Stimulated activated CD8-positive, alpha-beta memory T cell treated with anti-CD3 and anti-CD28 coated beads, Interleukin-7, amount 100 ng/mL, for 1 hour (primary cell): ENCODE measurements at places on chromosomes 7 and 10.

DNA sequence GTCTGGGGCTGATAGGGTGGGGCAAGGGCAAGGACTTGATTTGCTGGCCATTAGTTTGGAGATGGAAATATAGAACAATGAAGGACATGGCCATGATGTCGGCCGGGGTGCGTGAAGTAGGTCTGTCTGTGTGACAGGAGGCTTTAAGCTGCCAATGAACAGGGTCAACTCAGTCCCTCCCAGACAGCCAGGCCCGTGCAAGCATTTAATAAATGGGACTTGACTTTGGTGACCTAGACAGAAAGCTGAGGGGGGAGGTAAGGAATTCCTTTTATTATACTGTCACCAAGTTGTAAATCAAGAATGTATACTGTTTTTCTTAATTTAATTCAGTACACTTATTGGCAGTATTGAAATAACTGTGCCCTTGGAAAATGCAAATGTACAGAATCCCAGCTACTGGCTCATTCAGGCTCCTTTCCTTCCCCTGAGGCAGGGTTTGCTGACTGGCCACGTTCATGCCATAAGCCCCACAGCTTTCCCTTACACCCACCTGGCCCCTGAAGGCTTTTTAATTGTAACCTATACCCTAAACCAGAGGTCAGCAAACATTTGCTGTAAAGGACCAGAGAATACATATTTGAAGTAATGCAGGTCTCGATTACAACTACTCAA lies 87.2 kb downstream of the WIPF3 start:
- DNase-seq: no peak

DNA sequence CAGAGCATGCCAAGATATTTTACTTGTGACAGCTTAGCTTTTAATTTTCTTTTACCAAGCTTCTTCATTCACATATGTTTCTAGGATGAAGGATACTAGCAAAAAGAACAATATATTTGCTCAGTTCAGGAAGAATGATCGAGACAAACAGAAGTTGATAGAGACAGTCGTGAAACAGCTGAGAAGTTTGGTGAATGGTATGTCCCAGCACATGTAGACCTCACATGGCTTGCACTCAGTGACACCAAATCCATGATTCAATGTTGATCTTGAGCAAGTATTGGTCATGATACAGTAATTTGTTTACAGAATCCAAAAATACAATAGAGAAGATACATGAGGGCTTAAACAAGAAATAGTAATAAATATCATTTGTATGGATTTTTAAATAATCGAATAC lies 2.5 kb upstream of the CYP26C1 start:
- no peak for DNase-seq

- no peak for DNase-seq
These were observed 79.9 kb upstream of the COL13A1 start for GRCh38 chr10:69721690-69722310.

DNA sequence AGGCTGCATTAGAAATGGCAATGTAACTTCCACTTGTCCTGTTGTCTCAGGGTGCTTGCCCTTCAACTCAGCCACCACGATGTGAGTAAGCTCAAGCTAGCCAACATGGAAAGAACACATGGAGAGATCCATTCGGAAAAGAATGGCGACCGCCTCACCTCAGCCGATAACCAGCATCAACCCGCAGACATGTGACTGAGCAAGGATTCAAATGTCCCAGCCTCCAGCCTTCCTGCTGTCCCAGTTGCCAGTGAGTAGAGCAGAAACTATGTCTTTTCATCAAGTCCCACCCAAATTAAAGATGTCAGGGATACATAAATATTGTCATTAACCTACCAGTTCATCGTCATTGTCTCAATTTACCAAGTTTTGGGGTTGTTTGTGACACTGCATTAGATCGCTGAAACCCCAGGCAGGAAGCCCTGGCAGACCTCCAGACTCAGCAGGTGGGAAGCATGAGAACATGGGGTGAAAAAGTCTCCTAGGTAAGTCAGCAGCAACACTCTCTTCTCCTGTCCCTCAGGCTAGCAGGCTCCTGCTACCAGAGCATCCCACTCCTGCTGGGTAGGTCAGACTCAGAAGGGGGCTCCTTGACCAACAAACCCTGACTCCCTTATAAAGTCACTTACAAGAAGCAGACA lies 67.0 kb downstream of the OSBPL3 start:
- DNase-seq: no peak

DNA sequence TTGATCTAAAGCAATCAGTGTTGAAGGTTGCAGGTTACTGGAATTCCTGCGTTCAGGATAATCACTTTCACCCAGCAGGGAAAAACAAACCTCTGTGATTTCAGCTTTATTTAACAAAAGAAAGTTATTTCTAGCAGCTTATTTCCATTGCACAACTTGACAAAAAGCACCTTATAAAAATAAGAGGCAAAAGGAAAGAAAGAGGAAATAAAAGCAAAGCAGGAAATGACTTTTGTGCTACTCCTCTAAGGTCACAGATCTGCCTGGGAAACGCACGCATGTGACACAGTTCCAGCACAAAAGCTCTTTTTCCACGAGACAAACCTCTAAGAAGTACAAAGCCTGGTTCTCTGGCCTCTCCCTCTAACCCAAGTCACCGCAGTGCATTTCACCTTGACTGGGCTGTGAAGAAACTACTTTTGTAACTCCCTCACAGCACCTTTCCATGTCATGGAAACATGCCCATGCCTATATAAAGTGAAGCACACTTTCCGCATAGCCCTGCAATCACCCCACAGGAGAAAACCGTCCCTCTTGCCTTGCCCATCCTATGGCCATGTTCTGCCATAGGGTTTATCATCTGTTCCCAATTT lies 870 bp downstream of the ANK3 start:
- DNase-seq: no peak

- DNase-seq: no peak
These were observed 7.8 kb upstream of the BTRC start for GRCh38 chr10:101346177-101346576.
